ENCODE measurements at places on chromosomes 2 and 18.

DNA sequence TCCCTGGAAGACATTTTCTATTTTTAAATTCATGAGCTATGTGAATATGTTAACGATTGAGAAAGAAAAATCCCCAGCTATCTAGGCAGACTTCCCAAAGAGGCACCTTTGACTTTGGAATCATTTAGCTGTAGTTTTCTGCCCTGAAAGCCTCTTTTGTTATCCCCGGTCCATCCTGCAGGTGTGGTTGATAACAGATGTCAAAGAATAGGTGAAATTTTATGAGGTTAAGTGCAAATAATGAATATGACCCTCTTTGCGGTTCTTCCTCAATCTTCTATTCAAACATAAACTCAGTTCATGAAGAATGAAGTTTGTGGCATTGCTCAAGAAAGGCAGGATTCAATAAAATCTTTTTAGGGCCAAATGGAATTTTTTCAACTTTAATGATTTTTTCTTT, 51.6 kb upstream of the ATP8B1 start:
- no peak for DNase-seq

DNA sequence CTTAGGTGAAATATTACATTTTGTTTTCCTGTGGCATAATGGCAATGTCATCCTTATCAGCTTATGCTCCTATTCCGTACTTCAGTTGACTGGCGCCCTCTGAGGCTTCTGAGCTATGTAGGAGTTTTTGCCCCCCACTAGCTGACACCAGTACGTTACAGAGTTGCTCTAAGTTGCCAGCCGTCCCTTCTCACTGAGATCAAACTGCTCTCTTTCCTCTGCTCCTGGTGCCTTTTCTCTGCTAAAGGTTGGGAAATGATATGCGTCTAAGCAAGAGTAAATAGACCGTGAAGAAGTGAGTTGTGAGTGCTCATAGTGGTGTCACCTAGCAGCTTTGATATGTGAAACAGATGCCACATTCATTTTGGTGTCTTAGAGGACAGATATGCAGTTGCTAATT, 99.2 kb downstream of the RAPGEF4 start:
- no peak for DNase-seq

GRCh38 chr18:36194600-36195315, 7.5 kb downstream of the MOCOS start:
- no peak for DNase-seq

DNA sequence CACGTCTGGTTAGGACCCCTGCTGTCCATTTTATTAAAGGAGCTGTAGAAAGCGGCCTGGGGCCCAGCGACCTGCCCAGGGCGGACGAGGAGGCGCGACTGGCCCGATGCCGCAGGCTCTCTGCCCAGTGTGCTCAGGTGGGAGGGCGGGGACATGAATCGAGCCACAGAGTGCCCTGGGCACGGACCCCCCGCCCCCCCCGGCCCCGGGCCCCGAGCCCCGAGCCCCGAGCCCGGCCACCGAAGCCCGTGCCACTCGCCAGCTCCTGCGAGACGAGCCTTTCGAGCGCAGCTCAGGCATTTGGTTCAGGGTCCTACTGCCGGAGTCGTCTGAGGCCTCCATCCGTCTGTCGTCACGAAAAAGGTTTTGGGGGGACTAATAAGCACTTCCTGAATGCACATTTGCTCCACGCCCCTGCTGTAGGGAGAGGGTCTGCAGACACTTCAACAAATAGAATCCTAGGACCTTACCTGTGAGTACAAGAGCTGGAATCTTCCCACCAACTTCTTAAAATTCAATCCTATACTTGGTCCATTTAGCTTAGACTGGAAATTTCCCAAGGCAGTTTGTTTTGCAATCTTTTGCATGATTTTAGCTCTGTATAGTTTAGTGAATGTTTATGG, 602 bp upstream of the ADAM17 start:
- DNase-seq: no peak

GRCh38 chr2:34419856-34420255, 820.8 kb upstream of the FAM98A start:
- DNase-seq: no peak

DNA sequence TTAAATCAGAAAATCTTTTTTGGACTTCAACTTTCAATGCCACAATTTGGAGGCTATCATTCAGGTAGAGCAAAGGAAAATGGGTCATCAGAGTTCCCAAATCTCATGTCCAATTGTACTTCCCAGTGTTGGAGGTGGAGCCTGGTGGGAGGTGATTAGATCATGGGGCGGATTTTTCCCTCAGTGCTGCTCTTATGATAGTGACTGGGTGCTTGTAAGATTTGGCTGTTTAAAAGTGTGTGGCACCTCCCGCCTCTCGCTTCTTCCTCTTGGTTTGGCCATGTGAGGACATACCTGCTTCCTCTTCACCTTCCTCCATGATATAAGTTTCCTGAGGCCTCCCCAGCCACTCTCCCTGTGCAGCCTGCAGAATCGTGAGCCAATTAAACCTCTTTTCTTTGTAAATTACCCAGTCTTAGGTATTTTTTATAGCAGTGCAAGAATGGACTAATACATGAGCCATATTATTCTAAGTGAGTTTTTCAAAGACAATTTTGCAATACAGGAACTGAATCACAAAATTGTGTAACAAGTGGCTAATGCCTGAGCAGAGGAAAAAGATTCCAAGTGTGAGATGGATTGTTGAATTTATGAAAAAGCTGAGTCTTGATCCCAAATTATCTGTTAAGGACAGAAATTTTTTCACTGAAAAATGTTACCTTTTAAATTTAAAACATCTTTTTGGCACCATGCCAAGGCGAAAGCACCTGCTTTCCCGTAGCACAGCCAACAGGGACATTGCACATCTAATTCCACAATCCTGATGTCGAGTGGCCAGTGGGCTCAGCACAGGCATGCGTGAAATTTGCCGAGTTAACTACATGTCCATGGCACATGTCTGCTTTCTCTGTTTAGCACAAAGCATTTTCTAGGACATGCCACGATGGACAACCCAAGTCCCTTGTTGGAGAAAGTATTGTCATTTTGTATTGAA, 150.9 kb downstream of the COL6A3 start:
- DNase-seq: no peak

DNA sequence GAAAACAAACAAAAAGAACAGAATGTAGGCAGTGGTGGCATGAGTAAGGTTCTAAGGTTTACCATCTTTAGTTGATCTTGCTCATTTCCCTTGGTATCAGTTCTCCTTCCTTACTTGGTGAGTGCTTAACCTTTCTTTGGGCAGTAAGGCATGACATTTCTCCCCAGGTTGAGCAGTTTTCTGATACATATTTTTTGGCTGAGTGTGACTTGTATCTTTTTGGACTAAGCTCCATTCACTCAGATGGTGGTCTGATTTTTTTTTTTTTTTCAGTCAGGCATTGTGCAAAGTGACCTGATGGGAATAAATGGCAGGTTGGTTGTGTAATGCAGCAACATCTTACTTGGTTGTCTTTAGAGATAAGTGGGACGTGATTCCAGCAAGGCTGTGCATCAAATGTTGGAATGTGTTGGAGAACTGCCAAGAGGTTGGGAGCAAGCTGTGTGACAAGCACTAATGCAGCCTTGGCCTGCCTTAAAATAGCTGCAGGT, 15.1 kb downstream of the SPTBN1 start:
- DNase-seq: no peak

GRCh38 chr2:58606799-58607198, 365.7 kb upstream of the FANCL start:
- DNase-seq: no peak

DNA sequence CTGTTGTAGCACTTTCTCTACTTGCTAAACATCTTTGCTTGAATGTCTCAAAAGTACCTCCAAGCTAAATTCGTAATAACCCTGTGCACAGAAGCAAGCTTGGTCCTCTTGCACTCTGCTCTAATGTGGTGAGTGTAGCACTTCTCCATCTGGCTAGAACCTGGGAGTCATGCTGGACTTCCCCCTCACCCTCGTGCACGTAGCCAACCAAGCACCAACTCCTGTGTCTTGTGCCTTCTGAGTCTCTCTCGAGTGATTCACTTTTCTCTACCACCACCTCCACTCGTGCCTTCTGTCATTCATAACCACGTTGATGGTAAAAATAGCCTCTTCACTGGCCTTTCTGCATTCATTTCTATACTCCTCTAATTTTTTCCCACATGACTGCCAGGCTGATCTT, 91.9 kb upstream of the KCNE4 start:
- DNase-seq: no peak

GRCh38 chr2:43408407-43409160, 182.2 kb upstream of the ZFP36L2 start:
- DNase-seq: no peak

DNA sequence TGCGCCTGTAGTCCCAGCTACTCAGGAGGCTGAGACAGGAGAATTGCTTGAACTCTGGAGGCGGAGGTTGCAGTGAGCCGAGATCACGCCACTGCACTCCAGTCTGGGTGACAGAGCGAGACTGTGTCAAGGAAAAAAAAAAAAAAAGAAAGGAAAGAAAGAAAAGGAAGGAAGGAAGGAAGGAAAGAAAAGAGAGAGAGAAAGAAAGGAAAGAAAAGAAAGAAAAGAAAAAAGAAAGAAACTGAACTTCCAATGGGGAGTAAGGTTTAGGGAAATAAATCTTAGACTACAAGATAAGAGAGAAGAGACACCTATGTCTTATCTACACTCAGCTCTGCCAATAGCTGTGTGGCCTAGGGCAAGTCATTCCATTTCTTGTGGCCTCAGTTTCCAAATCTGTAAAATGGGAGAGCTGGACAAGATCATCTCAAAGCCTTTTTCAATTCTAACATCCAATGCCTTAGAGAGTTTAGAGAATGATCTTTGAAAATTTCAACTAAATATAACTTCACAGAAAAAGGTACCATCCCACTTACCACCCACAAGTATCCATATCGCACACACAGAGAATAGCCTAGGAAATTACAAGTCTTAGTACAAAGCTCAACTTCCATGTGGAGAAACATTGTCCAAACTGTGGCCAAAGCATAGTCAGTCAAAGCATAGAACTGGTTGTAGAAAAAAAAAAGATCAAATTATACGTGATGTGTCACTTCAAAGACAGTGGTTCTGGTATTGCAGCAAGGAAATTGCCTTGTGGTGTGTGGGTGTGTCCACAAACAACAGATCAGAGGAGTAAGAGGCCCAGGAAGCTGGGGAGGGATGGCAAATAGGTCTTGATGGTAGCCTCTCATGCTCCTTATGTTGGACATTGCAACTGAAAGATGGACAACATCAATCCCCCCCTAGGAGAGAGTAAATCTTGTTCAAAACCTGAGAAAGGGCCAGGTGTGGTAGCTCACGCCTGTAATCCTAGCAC, 42.4 kb downstream of the SLC14A2 start:
- no peak for DNase-seq

DNA sequence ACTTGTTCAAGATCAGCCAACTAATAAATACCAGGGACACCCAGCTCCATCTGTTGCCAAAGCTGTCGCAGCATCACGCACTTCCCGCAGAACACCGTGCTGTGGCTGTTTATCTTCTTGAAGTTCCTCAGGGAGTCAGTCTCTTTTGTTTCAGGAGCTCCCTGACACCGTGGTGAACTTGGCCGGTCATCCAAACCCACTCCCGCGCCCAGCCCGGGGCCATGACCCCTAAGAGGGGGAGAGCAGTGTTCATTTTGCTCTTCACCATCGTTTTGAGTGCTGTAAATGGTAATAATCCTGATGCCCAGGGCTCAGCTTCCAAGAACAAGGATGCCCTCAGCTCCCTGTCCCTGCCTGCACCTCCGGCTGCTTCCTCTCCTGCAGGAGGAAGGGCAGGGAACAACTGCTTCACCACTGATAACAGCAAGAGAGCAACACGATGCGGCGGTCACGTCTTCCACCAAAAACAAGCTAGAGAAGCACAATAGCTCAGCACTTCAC, 131.4 kb downstream of the SEPTIN10 start:
- peak; percentile 13 for DNase-seq

DNA sequence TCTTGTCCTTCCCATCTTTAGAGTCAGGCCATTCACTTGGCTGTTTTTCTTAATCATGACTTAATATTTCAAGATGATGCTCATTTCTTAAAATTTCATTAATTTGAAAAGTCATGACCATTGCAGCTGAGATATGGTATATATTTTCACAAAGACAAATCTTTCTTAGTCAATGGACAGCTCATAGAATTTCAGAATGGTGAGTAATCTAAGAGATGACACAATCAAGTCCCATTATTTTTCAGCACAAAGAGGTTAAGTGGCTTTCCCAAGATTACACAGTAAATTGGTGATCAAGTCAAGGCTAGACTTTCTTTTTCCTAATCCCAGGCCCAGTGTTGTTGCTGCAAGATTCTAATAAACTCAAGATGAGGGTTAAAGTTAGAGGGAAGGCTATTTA, 34.4 kb upstream of the NT5C1B start:
- no peak for DNase-seq

DNA sequence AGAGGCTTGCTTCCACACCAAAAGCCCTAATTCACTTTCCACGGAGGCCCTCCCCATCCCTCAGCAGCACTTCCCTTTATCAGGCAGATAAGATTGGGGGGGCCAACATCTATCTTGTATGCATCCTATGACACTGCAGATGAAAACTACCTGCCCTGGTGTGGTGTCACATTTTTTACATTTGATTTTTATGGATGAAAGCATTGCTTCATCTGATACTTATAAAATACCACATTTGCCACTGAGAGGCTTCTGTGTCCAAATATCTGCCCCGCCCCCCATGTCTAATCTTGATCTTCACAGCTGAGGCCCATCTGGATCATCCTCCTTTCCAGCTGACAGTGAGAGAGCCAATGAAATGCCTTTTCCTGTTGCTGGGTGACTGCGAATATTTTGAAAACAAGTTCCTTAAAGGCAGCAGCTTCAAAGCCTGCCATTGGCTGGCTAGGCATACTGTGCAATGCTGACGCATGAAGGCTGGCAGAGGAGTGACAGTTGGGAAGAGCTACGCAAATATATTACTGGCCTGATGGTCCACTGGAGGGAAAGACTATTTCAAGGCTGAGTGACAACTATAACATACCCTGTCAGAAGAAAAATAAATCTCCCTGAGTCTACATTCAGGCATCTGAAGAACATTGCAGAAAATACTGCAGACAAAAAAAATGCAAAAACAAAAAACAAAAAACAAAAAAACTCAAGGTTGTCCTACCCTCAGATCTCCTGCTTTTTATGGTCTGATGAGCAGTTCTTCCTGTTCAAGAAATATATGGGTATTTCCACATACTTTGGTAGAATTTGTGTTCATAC, 318.7 kb downstream of the PDE11A start:
- peak; percentile 31 for DNase-seq

GRCh38 chr2:177405029-177405692, 12.6 kb downstream of the AGPS start:
- no peak for DNase-seq
